Breast epithelium (tissue), 4 donors: ENCODE measurements at places on chromosomes 7 and 10. TPM values are rescaled to one million over a fixed set of nuclear protein-coding genes. Genes with fewer than 3 reads are reported as not detected.

DNA sequence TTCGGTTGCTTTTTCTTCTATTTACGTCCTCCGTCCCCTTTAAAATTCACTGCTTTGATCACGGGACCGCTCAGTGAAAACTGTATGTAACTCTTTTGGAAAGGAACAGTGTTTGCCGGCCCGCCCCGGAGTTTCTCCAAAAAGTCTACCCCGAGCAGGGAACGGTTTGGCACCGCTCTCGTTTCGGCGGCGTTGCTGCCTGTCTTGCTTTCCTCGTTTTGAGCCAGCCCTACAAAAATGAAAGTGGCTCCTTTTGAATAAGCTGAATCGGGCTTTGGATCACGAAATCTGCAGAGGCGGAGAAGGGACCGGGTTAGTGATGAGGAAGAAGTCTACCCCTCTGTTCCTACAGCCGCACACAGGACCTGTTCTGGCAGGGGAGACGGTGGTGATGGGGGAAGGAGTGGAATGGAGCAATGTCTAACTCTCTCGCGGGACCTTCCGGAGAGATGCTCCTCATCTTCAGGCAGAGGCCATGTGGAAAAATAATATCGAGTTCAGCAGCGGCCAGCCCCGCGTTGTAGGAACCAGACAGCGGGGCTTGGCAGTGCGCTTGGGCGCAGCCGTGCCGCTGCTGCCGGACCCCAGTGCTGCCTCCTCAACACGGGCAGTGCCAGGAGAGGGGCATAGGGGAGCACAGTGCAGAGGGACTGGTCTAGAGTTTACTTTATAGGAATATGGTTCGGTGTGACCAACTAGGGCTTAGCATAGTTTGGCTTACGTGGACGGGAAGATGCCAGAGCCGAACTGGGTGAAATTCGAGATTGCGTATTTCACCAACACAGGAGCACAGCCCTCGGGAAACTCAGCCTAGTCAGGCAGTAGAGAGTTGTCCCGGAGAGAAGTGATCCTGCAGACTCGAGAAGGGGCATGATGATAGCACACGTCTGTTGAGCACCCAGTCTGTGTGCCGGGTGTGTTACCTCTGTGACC is 1.4 kb downstream of the HTRA1 start:
- peak overlapping the region; percentile 75 for H3K27ac ChIP-seq
- peak overlapping the region; percentile 81 for H3K4me3 ChIP-seq
- H3K4me1 ChIP-seq: peaks cover 4% of the 10 kb centered on the region
- no peak for DNase-seq

DNA sequence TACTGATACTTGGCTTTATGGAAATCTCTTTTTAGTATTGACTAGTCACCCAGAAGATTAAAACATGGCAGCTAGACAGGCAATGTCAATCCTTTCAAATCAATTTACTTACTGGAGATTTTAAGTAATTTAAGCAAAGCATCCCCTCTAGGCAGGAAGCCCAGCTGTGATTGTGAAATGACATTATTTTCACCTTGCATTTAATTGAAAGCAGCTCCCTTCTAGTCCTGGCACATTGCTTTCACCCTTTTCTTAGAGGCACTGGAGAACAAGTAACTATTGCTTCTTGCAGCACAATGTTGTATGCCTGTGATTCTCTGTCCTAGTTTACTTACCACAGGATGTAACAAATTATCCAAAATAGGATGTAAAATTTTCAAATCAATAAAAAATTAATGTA is 13.3 kb downstream of the ST7 start:
- H3K36me3 ChIP-seq: no peaks in the 10 kb centered on the region
- no peak for DNase-seq
- no peaks in the 10 kb centered on the region for H3K4me1 ChIP-seq
- no peaks in the 10 kb centered on the region for H3K27me3 ChIP-seq
- no peak overlapping the region for H3K4me3 ChIP-seq

DNA sequence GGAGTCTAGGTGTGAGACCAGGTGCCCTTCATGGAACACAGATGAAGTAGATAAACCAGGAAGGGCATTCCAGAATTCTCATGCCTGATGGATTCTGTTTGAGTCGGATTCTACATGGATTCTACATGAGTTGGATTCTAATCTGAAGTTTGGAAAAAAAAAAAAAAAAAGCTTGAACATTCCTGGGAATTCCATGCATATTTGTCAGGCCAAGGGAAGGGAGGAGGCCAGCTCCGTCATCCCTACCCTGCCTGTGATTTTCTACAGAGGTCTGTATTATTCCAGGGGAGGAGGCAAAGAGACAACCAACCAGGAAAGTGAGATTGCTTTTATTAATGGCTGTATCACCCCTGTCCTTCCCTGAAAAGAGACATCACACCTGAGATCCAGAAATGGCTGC is 27.8 kb upstream of the EBLN1 start:
- DNase-seq: no peak
- no peaks in the 10 kb centered on the region for H3K4me1 ChIP-seq
- no peak overlapping the region for H3K27ac ChIP-seq
- no peaks in the 10 kb centered on the region for H3K36me3 ChIP-seq
- H3K27me3 ChIP-seq: no peaks in the 10 kb centered on the region
- H3K4me3 ChIP-seq: no peak overlapping the region

GRCh38 chr7:132001146-132001545 is 444.7 kb upstream of the PODXL start:
- no peak overlapping the region for H3K27ac ChIP-seq
- H3K4me1 ChIP-seq: no peaks in the 10 kb centered on the region
- no peak overlapping the region for H3K4me3 ChIP-seq
- DNase-seq: no peak
- H3K27me3 ChIP-seq: no peaks in the 10 kb centered on the region

GRCh38 chr10:89904755-89905154 is 203.4 kb downstream of the KIF20B start:
- H3K27me3 ChIP-seq: no peaks in the 10 kb centered on the region
- DNase-seq: no peak
- no peak overlapping the region for H3K4me3 ChIP-seq
- H3K27ac ChIP-seq: no peak overlapping the region
- H3K36me3 ChIP-seq: no peaks in the 10 kb centered on the region
- H3K4me1 ChIP-seq: no peaks in the 10 kb centered on the region

The AMZ1 gene
- total RNA-seq: 0.33 TPM

The GARIN1A gene
- 0.96 TPM for total RNA-seq

The ANKRD7 gene
- not detected for total RNA-seq

GRCh38 chr10:108789919-108790318 is 1133.4 kb downstream of the XPNPEP1 start:
- no peaks in the 10 kb centered on the region for H3K4me1 ChIP-seq
- no peak overlapping the region for H3K4me3 ChIP-seq

- no peak overlapping the region for H3K27ac ChIP-seq
- no peaks in the 10 kb centered on the region for H3K4me1 ChIP-seq
- H3K27me3 ChIP-seq: no peaks in the 10 kb centered on the region
- DNase-seq: no peak
These were observed 336.8 kb downstream of the PLXNA4 start for GRCh38 chr7:132239422-132239994.

DNA sequence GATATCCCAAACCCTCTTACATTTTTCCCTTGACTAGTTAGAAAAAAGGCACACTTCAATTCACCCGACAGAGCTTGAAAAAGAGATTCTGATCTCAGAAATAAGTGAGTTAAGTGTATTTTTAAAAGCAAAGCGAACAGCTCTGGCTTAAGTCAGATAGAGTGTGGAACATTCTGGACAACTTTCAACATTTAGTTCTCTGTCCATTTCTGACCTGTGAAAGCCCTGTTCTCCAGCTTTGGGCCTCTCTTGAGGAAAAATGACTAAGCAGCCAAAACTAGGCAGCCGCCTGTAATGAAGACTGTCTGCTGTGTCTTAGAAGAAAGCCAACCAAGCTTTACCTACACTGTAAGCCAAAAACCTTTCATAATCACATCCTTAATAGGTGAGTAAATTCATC is 50.5 kb downstream of the CDK6 start:
- DNase-seq: no peak
- no peak overlapping the region for H3K27ac ChIP-seq
- no peaks in the 10 kb centered on the region for H3K27me3 ChIP-seq
- H3K4me1 ChIP-seq: no peaks in the 10 kb centered on the region

DNA sequence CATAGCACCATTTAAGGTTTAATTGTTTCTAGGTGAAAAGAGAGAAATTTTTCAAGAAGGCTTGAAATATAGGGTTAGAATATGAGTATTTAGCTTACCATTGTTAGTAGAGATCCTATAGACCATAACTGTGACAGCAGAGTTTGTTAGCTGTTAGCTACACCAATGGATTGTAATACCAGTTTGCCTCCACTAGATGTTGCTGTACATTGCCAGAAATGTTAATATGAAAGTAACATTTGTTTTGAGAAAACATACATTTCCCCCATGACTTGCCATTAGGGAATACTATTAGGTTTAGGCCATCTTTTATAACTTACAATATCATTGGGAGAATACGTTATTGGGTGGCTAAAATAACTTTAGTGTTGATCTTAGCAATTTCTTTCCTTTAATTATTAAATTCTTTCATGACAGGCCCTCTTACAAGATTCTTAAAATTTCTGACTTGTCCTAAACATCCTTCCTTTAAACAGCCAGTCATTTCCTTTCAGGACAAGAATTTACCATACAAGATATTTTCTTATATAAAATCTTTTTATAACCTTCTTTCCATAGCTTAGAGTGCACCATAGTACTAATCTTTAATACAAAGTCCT is 39.5 kb downstream of the ZNF117 start:
- H3K36me3 ChIP-seq: no peaks in the 10 kb centered on the region
- no peaks in the 10 kb centered on the region for H3K4me1 ChIP-seq
- no peaks in the 10 kb centered on the region for H3K27me3 ChIP-seq
- no peak for DNase-seq
- no peak overlapping the region for H3K4me3 ChIP-seq

DNA sequence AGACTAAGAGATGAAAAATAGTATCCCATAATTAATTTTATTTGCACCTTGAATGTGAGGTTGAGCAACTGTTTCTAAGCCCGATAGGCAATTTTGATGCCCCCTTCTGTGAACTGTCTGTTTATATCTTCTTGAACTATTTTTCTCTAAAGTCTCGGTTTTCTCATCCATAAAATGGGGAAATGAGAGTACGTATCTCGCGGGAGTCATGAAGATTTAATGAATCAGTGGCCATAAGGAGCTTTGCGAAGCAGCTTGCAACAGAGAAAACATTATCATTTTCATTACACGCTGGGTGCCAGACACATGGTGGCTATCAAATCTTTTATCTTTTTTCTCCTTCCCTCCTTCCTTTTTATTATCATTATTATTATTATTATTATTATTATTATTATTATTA is 108.1 kb upstream of the CARD11 start:
- no peak overlapping the region for H3K27ac ChIP-seq
- no peak overlapping the region for H3K4me3 ChIP-seq
- no peaks in the 10 kb centered on the region for H3K4me1 ChIP-seq
- DNase-seq: no peak
- no peaks in the 10 kb centered on the region for H3K27me3 ChIP-seq
- no peaks in the 10 kb centered on the region for H3K36me3 ChIP-seq

DNA sequence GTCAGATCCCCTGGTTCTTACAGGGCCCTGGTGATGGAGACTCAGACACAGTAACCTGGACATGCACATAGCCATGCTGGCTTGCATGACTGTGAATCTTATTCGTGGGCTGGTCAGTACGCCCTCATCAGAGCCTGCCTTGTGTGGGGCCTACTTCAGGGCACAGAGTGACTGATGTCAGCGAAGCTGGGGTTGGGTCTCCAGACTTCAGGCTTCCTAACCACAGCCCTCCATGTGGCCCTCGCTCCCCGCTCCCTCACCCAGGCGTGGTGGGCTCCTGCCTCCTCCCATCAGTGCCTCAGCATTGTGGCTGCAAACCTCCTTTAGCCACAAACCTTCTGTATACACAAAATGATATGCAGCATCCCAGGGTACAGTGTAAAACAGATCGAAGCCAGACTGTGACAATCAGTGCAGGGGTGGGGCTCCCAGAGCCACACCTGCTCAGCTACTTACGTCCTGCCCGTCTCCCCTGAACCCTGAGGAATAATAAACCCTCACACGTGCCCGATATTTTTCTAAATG is 7.1 kb upstream of the C10orf105 start:
- H3K4me3 ChIP-seq: no peak overlapping the region
- H3K36me3 ChIP-seq: no peaks in the 10 kb centered on the region
- DNase-seq: no peak
- peaks cover 11% of the 10 kb centered on the region for H3K4me1 ChIP-seq

DNA sequence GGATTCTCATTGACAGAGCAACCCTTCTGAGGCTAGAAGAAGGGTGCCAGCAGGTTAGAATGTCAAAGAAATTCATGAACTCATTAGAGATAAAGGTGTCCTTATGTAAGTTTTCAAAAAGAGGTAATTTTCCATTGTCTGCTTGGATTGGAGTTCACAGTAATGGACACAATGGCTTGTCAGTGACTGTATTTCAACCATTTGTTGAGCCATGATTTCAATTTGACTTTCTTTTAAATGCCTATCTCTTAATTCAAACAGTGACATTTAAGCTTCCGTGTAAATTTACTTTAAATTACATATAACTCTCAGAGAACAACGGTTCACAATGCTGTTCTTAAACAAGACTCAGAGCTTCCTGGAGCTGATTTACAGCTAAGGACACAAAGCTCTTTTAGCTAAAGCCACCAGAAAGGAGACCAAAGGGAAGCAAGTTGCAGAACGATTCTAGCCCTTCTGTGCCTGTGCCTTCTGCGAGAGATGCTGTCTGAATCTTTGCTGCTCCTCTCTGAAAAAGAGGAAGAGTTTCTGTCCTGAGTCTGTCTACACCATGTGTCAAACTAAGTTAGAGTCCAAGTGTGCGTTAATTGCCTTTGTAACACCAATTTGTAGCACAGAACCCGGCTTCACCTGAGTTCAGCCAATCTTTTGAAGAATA is 42.2 kb upstream of the PFKP start:
- no peak for DNase-seq
- H3K4me1 ChIP-seq: no peaks in the 10 kb centered on the region
- no peaks in the 10 kb centered on the region for H3K36me3 ChIP-seq
- H3K4me3 ChIP-seq: no peak overlapping the region

GRCh38 chr7:13945670-13946069 is 43.8 kb downstream of the ETV1 start:
- no peaks in the 10 kb centered on the region for H3K36me3 ChIP-seq
- DNase-seq: no peak
- no peaks in the 10 kb centered on the region for H3K4me1 ChIP-seq
- no peaks in the 10 kb centered on the region for H3K27me3 ChIP-seq
- peak overlapping the region; percentile 25 for H3K4me3 ChIP-seq

- no peaks in the 10 kb centered on the region for H3K27me3 ChIP-seq
- no peak for DNase-seq
- H3K4me3 ChIP-seq: no peak overlapping the region
- H3K36me3 ChIP-seq: no peaks in the 10 kb centered on the region
- H3K27ac ChIP-seq: no peak overlapping the region
- H3K4me1 ChIP-seq: no peaks in the 10 kb centered on the region
These were observed 80.7 kb downstream of the HIPK2 start for GRCh38 chr7:139697056-139697455.
